ENCODE measurements at places on chromosomes 7 and 10.
A peak's percentile ranks its signal among the peaks of the same experiment; 100 is the strongest.

GRCh38 chr7:54360075-54360840, 181.9 kb upstream of the VSTM2A start:
- DNase-seq: no peak

- DNase-seq: peak; percentile 56
Measured at GRCh38 chr10:78312197-78313047, 278.8 kb downstream of the RPS24 start.

- DNase-seq: peak; percentile 33
Measured at GRCh38 chr7:16136896-16137295, 284.4 kb downstream of the CRPPA start.

- no peak for DNase-seq
Measured at GRCh38 chr7:75819711-75820110, 6.1 kb upstream of the CCL24 start.

DNA sequence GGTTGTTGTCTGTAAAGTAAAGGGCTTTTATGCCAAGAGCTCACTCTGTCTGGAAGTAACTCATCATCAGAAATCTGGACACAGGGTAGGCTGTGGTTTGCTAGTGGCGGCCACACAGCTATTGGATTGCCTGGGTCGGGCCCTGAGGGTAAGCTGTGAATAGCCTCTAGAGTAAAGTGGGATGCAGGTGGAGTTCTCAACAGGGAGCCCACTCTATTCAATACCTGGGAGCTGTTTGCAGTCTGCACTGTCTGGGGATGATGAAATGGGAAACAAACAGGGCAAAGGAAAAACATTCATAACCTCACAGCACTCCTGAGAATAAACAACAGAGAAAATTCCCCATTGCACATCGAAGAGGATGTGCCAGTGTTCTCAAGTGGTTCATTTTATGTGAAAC, 582.6 kb downstream of the CALN1 start:
- no peak for DNase-seq

DNA sequence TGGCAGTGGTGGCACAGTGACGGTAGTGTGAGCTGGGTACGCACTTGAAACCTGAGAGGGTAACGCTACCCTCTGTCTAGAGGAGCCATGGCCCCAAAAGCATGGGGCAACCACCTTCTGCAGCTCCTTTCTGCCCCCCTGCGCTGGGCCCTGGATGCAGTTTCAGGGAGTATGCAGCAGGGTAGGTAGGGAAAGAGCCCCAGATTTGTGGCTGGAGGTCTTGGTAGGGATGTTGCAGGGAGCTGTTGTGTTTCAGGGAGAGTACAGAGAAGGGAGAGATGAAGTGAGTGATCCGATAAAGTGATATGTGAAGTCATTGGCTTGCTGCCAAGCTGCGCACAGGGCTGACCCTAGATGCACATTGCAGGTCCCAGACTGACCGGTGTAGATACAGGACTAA, 2.7 kb upstream of the PGAM2 start:
- peak; percentile 53 for DNase-seq

DNA sequence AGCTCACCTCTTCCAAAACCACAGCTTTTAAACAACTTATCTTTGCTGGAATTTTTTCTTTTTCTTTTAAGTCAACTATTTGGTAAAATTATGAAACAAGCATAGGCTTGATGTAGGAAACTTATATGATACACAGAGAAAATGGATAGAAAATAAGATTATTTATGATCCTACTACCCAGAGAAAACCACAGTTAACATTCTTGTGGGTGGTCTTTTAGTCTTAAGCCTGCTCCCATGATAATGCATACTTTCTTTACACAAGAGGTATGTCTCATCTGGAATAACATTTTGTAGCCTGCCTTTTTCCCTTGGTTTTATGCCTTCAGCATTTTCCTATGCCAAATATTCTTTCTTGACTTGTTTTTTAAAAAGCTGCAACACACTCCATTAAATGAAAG, 21.4 kb downstream of the PLPP4 start:
- DNase-seq: no peak

DNA sequence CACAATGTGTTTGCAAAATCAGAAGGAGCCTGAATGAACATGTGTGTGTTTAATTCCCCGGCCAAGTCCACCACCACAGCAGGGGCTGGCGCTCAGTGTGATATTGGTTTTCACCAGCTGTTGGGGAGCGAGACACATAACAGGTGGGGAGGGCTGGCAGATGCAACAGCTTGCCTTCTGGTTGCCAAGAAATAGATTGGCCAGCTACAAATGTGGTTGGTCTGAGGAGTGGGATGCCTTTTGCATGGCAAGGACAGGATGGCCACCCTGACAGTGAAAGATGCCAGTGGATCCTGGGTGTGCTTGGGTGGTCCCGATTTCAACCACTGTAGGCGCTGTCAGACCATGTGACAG, 292.5 kb upstream of the FZD8 start:
- DNase-seq: no peak

GRCh38 chr7:47085491-47086275, 496.2 kb downstream of the TNS3 start:
- peak; percentile 26 for DNase-seq

GRCh38 chr10:52410916-52411315, 96.8 kb downstream of the DKK1 start:
- no peak for DNase-seq

All from RPMI7951 (cell line).